Thymus (tissue), 14 donors: ENCODE measurements at places on chromosomes 2 and 18.

DNA sequence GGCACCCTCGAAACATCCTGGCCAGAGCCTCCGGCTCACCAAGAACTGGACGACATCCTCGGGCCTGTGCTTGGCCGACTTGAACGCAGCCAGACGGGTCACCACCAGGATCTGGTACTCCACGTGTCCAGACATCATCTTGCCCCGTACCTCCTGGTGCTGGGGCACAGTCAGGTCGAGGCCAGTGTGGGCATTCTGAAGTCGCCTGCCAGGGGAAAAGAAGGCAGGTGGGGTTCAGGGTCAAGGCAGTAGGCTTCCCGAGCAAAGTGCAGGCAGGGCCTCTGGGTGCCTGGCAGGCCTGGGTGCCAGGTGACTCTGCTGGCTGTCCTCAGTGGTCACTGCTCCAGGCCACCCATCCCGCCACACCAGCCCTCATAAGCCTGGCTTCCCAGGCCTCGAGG, 5.6 kb downstream of the HS1BP3 start:
- DNase-seq, result no peak
- no peaks in the 10 kb centered on the region for H3K36me3 ChIP-seq
- H3K27ac ChIP-seq, result no peak overlapping the region
- H3K4me3 ChIP-seq, result no peak overlapping the region

- no peaks in the 10 kb centered on the region for H3K27me3 ChIP-seq
- DNase-seq, result no peak
- H3K36me3 ChIP-seq, result no peaks in the 10 kb centered on the region
- H3K4me3 ChIP-seq, result no peak overlapping the region
Observed at GRCh38 chr2:174020926-174021662, 55.9 kb upstream of the SP3 start.

- no peak for DNase-seq
- H3K4me3 ChIP-seq, result no peak overlapping the region
- no peaks in the 10 kb centered on the region for H3K4me1 ChIP-seq
- no peak overlapping the region for H3K27ac ChIP-seq
- H3K27me3 ChIP-seq, result no peaks in the 10 kb centered on the region
Observed at GRCh38 chr2:165281387-165281786, 42.2 kb downstream of the SCN2A start.

DNA sequence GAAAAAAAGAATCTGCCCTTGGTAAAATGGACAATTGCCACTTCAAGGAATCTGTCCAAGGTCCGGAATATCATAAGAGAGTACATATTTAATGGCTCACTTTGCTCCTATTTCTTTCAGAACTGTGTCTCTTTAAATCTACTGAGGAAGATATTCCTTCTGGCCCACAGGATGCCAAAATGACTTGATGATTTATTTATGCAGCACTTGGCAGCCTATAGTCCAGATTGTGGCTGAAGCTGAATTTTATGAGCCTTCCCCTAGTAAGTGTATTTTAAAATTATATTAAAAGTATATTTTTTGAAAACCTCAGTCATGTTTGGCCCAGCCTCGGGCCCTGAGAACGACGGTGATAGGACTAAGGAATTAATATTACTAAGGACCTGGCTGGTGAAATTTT, 465.1 kb upstream of the HNRNPA3 start:
- H3K4me3 ChIP-seq, result no peak overlapping the region
- H3K27ac ChIP-seq, result no peak overlapping the region
- H3K27me3 ChIP-seq, result no peaks in the 10 kb centered on the region
- H3K36me3 ChIP-seq, result no peaks in the 10 kb centered on the region
- H3K4me1 ChIP-seq, result no peaks in the 10 kb centered on the region
- no peak for DNase-seq

GRCh38 chr2:241762933-241763369, 13.7 kb upstream of the GAL3ST2 start:
- no peaks in the 10 kb centered on the region for H3K27me3 ChIP-seq
- H3K36me3 ChIP-seq, result peaks cover 14% of the 10 kb centered on the region
- no peak overlapping the region for H3K4me3 ChIP-seq

DNA sequence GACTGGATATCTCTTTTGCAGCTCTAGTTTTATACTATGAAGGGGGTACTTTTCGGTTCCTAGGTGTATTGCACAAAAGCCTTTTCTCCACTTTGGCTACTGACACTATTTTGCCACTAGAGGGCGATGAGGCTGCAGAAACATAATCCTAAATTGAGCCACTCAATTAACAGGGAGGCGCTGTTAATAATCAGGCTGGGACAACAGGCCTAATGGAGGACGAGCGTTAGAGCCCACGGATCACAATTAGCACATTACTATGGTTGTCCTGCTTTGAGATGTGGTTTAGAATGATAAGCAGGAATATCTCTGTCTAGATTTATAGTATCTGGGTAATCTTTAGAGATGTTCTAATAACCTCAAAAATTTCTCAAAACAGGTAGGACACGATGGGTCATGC, 62.2 kb upstream of the PMAIP1 start:
- peak; percentile 39 for DNase-seq
- H3K27ac ChIP-seq, result no peak overlapping the region
- H3K4me1 ChIP-seq, result no peaks in the 10 kb centered on the region
- H3K27me3 ChIP-seq, result no peaks in the 10 kb centered on the region

DNA sequence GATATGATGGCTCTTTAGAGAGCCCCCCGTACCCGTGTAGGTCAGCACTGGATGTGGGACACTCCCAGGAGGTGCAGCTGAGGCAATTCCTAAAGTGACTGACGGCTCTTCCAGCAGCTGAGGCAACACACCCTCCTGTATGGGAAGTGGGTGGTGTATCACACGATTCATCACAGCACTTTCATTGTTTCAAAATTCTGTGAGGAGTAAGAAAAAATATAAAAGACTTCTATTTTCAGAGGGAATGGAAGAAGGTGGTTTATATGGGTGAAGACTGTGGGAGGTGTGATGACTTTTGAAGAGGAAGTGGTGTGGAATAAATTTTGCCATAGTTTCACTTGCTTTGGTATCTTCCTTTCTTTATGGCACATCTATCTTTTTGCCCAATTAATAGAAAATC, 22.3 kb downstream of the QPCT start:
- DNase-seq, result no peak
- no peaks in the 10 kb centered on the region for H3K4me1 ChIP-seq
- no peaks in the 10 kb centered on the region for H3K36me3 ChIP-seq
- no peak overlapping the region for H3K27ac ChIP-seq
- no peaks in the 10 kb centered on the region for H3K27me3 ChIP-seq

DNA sequence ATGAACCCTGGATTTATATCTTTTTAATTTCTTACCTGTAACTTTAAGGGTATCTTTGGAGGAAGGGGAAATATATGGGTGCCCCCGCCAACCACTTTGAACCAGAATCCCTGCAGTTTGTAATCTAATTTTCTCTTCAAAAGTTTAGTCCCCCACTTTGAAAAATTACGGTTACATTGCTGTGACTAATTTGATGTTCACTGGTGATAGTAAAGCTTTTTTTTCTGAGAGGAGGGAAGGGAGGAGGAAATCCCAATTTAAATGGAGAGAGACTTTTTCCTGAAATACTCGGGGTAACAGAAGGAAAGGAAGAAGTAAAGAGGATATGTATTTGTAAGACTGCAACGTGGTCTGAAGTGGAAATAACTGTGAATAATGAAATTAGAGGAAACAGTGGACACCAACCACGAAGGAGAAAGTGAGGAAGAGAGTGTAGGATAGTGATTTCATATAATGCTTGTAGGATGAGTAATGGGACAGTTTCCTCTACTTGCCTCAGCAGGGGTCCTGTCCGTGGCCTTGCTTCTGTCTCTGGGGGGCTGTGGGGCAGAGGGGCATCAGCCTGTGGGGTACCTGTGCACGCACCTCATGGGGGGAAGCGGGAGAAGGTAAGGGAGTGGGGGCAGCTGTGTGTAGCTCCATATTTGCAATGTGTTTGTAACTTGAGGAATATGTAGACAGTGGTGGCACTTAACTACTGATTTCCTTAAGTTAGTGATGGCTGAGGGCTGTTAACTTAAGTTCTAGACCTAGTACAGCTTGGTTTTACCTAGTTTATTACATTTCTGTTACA, 161.1 kb downstream of the LTBP1 start:
- no peak overlapping the region for H3K4me3 ChIP-seq
- no peaks in the 10 kb centered on the region for H3K36me3 ChIP-seq
- no peaks in the 10 kb centered on the region for H3K27me3 ChIP-seq
- no peaks in the 10 kb centered on the region for H3K4me1 ChIP-seq
- DNase-seq, result no peak
- no peak overlapping the region for H3K27ac ChIP-seq

DNA sequence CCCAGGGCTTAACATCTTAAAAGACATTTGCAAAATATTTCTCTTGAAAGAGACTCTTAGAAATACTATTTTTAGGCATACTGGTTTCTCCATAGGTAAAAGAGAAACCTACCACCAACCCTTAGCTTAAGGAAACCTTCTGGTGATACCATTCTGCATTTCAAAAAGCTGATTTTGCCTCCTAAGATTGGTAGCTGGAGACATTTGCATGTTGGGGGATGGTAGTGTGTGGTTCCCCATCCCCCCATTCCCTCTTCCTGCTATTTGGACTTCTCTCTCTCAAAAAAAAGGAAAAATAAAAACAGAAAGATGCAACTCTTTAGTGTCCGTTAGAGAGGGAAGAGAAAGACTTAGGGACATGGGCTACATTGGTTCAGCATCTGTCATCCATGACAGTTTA, 4.2 kb downstream of the LRRTM1 start:
- no peak overlapping the region for H3K4me3 ChIP-seq
- H3K27ac ChIP-seq, result no peak overlapping the region
- no peaks in the 10 kb centered on the region for H3K4me1 ChIP-seq
- H3K27me3 ChIP-seq, result peaks cover 19% of the 10 kb centered on the region

- DNase-seq, result no peak
- H3K27me3 ChIP-seq, result no peaks in the 10 kb centered on the region
- H3K4me3 ChIP-seq, result no peak overlapping the region
- H3K4me1 ChIP-seq, result no peaks in the 10 kb centered on the region
- H3K27ac ChIP-seq, result no peak overlapping the region
Observed at GRCh38 chr18:11437046-11437445, 172.3 kb upstream of the SLC35G4 start.

DNA sequence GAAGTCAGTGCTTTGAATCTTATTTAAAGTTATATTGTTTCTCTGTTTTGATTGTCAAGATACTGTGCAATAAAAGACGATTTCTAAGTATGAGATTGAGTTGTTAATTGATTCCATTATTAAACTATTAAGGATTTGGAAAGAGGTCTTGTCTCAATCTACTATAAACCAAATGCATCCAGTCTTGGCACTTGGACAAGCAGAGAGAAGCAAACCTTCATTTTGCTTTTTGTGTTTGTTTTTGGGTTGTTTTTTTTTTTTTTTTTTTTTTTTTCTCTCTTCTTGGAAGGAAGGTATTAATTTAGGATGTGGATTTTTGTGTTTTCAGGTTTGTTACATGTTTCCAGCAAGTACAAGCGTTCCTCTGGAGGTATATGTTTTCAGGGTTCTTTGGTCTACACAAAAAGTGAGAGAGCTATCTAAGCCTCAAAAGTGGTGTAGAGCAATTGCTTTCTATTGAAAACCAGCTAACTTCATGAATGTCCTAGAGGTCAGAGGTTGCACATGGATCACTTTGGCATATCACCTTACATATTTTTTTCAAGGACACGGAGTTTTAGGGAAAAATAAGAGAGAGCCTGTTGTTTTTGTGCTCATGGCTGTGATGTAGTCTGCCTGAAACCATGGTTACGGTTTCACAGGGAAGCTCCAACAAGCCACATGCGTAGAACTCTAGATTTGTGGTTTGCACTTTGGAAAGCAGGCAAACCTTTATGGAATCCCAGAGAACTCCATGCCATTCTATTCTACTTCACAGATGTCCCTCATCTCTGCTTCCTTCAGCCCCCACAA, 1.8 kb downstream of the PRKCE start:
- no peak overlapping the region for H3K4me3 ChIP-seq
- DNase-seq, result no peak
- no peaks in the 10 kb centered on the region for H3K36me3 ChIP-seq
- H3K27ac ChIP-seq, result no peak overlapping the region
- H3K4me1 ChIP-seq, result peaks cover 25% of the 10 kb centered on the region
- peaks cover 39% of the 10 kb centered on the region for H3K27me3 ChIP-seq

GRCh38 chr2:215970425-215970824, 42.9 kb downstream of the MREG start:
- DNase-seq, result no peak
- H3K4me1 ChIP-seq, result no peaks in the 10 kb centered on the region
- no peaks in the 10 kb centered on the region for H3K27me3 ChIP-seq
- no peaks in the 10 kb centered on the region for H3K36me3 ChIP-seq

DNA sequence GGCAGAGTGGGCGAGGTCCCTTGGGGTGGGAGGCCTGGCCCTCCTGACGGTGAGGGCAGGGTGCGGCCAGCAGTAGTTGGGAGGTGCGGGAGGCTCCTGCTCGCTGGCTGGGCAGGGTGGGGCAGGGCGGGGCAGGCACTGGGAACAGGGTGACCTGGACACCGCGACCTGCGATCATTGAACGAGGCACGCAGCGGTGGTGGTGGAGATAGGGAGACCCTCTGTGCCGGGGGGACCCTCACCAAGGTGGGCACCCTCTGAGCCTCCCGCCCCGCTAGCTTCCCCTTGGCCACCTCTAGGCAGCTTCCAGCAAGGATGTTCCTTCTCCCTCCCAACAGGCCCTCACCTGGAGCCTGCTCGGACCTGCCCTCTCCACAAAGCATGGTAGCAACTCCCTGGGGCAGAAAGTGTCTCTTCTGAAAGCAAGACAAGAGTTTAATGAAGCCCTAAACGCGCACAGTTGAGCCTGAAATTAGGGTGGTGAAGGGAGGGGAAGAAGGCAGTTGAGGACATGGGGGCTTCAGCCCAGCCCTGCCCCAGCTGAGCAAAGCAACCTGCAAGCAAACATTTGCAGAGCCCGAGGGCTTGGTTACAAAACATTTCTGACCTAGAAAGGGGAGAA, 15.4 kb upstream of the FOSL2 start:
- DNase-seq, result no peak
- H3K27me3 ChIP-seq, result peaks cover 2% of the 10 kb centered on the region
- no peak overlapping the region for H3K4me3 ChIP-seq
- peaks cover 3% of the 10 kb centered on the region for H3K4me1 ChIP-seq
- H3K27ac ChIP-seq, result peak overlapping the region; percentile 18

GRCh38 chr2:120597595-120598193, 138.0 kb upstream of the GLI2 start:
- H3K27me3 ChIP-seq, result no peaks in the 10 kb centered on the region
- H3K36me3 ChIP-seq, result no peaks in the 10 kb centered on the region
- no peak overlapping the region for H3K27ac ChIP-seq
- no peak for DNase-seq

DNA sequence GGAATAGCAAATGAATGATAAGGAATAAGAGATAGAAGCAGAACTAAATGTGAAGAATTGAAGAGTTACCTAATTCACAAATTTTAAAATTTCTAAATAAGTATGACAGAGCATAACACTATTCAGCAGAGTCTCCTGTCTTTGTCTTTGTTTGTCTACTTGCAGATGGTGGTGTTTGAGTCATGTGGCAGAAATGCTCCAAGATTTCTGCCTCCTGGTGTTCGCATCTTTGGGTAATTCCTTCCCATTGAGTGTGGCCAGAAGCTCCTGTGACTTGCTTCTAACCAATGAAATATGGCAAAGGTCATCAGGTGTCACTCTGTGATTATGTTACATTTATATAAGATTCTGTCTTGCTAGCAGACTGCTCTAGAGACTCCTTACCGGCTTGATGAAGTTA, 45.6 kb upstream of the GALNT3 start:
- H3K27ac ChIP-seq, result no peak overlapping the region
- H3K4me3 ChIP-seq, result no peak overlapping the region
- no peaks in the 10 kb centered on the region for H3K4me1 ChIP-seq
- H3K27me3 ChIP-seq, result no peaks in the 10 kb centered on the region
- no peak for DNase-seq

GRCh38 chr2:44920751-44921150, 20.8 kb upstream of the SIX3 start:
- no peak for DNase-seq
- peaks cover 14% of the 10 kb centered on the region for H3K27me3 ChIP-seq
- no peak overlapping the region for H3K4me3 ChIP-seq
- H3K27ac ChIP-seq, result no peak overlapping the region
